ENCODE measurements at places on chromosomes 3 and 15.

- DNase-seq, result no peak
Observed at GRCh38 chr3:103380391-103380790, 945.6 kb downstream of the ZPLD1 start.

DNA sequence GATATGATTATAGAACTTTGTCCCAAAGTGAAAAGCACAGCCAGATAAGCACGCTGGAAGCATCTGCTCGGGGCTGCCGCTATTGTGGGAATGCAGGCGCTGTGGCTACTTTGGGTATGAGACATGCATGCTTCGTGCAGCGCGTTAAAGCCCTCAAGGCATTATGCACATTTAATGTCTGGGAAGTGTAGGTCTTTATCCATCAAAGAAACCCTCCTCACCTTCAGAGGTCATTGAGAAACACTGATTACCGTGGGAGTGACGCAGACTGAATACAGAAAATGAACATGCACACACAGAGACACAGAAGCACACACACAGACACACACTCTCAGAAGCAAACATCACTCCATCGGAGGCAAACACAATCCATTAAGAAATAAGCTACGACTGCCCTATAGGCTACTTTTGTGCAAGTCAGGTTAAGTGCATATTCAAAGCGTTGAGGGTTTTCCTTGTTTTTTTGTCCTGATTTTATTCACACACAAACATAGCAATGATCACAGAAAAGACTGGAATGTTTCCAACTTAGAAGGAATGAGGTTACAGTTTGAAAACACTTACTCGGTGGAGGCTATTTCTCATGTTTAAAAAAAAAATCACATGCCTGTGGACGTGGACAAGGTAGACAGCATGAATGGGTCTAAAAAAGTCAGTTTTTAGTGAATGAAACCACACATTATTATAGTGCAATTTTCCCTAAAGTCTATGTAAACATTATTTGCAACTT, 68.5 kb downstream of the PLCH1 start:
- DNase-seq, result no peak

DNA sequence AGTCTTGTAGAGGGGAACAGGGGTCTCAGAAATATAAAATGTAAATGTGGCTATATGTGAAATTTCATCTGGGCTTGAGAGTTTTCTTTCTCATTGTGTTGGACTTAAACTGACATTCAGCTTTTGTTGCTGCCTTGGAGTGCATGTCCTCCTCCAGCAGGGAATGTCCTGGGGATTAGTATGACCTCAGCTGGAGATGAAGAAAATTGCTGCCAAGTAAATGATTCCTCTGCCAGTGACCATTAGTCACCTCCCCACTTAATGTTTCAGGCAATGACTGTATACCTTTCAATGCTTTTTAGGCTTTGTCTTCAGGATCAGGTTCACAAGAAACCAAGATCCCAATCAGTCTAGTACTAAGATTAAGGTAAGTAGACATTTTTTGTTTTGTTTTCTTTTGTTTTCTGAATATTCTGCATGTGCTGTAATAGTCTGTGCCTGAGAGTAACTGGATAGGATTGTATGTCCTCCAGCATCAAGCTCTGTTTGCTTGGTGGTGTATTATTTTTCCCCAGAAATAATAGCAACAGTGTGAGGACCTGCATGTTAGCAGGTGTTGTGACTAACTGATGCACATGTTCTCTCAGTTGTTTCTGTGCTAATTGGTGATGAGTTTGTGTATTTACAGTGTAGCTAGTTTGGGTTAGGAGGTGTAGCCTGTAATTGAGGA, 18.1 kb upstream of the SLC22A13 start:
- no peak for DNase-seq

GRCh38 chr3:15659254-15659975, 57.9 kb downstream of the BTD start:
- DNase-seq, result no peak

GRCh38 chr3:101043687-101044078, 50.5 kb upstream of the ABI3BP start:
- no peak for DNase-seq

DNA sequence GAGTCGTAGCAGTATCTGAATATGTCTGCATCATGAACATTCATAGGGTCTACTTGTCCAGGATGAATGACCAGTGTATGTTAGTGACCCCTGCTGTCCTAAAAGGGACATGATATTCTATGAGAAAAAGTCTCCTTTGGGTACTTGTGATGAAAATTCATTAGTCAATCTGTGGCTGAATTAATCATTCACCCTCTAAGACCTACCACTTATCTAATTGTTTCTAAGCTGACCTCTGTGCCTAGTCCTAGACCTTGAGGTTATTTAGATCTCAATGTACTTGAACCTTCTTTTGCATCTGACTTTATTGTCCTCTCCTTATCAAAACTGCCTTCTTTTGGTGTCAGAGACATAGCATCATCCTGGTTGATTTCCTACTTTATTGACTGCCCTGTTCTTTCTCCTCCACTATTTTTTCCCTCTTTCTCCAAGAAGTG, 799.3 kb downstream of the DIPK2A start:
- no peak for DNase-seq

GRCh38 chr3:147760085-147760484, 350.9 kb downstream of the ZIC1 start:
- no peak for DNase-seq

- DNase-seq, result no peak
Observed at GRCh38 chr15:83289160-83289559, 4.7 kb upstream of the BNC1 start.

All from activated B cell treated with CpG ODN at 0.5 μM for 24 hours (primary cell).